T-cell (primary cell): ENCODE measurements at places on chromosomes 16 and 17. TPM values are rescaled to one million over a fixed set of nuclear protein-coding genes. Genes with fewer than 3 reads are reported as not detected.

Gene TERB1
- total RNA-seq, result not detected

Gene TPPP3
- 0.18 TPM for total RNA-seq

Gene KCTD13
- total RNA-seq, result 52.9 TPM

Gene KCNAB3
- total RNA-seq, result 11.6 TPM

Gene KCNH6
- total RNA-seq, result not detected

Gene INCA1
- 0.43 TPM for total RNA-seq

Gene CDH16
- total RNA-seq, result not detected

Gene PLA2G10
- not detected for total RNA-seq

Gene CBFA2T3
- total RNA-seq, result 2.0 TPM

Gene SHBG
- not detected for total RNA-seq

Gene C16orf92
- not detected for total RNA-seq

Gene CNEP1R1
- 29.7 TPM for total RNA-seq

Gene ARL5C
- total RNA-seq, result 0.90 TPM

Gene PRR11
- 1.8 TPM for total RNA-seq

Gene RHBDF1
- total RNA-seq, result 0.93 TPM

Gene MYH8
- total RNA-seq, result not detected

Gene ASGR2
- not detected for total RNA-seq

Gene CARD14
- 0.06 TPM for total RNA-seq

Gene CHST4
- not detected for total RNA-seq

Gene KRTAP4-9
- total RNA-seq, result not detected

Gene HNF1B
- 0.10 TPM for total RNA-seq

Gene SPNS3
- 2.3 TPM for total RNA-seq

Gene TTLL6
- total RNA-seq, result not detected

Gene CSH2
- total RNA-seq, result not detected

Gene NLRC3
- total RNA-seq, result 75.6 TPM

Gene ATP2A1
- 1.6 TPM for total RNA-seq

Gene TMC5
- not detected for total RNA-seq

Gene HASPIN
- 0.44 TPM for total RNA-seq

Gene DPEP3
- total RNA-seq, result 0.48 TPM

Gene MILR1
- 0.76 TPM for total RNA-seq

Gene LGALS9
- 53.3 TPM for total RNA-seq

Gene DLX3
- total RNA-seq, result not detected
